ENCODE measurements at places on chromosomes 5 and 9. TPM values are rescaled to one million over a fixed set of nuclear protein-coding genes. Genes with fewer than 3 reads are reported as not detected.

The HNRNPAB gene
- total RNA-seq: 42.4 TPM

DNA sequence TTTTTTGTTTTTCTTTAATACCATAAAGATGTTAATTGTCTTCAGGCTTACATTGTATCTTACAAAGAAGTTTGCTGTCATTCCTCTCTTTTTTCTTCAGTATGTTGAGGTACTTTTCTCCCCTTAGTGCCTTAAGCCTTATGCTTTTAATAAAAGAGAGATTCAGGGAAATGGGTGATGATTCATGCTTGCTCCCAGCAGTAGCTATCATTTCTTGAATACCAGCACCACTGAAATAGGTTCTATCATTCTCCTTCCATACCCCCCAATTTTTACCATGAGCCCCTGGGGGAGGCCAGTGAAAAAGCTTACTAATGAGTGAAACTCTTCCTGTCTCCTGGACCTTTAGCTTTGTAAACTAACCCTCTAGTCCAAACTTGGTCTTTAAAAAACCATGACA is 165.0 kb downstream of the FBXL7 start:
- no peak for DNase-seq

DNA sequence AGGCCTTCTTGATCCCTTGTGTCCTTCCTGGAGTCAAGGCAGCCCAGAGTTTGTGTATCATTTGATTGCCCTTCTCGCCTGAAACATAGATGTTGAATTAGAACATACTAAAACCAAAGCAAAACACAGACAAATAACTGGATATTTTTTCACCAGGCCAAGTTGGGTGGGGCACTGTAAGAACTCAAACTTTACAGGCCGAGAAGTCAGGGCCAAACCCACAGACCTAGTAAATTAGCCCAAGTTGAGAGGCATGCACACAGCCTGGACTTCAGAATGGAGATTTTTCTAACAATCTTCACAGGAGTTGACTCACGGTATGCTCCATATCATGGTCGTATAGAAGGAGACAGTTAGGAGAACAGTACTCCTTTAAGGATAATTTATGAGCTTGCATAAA is 121.7 kb downstream of the PIK3R1 start:
- peak; percentile 61 for DNase-seq

GRCh38 chr5:151937851-151938250 is 13.2 kb upstream of the GLRA1 start:
- DNase-seq: no peak

GRCh38 chr5:86880344-86880743 is 262.6 kb downstream of the COX7C start:
- peak; percentile 80 for DNase-seq

GRCh38 chr5:107705402-107706014 is 34.8 kb upstream of the EFNA5 start:
- DNase-seq: peak; percentile 58

- DNase-seq: no peak
Observed at GRCh38 chr9:93950619-93951601, 4.2 kb downstream of the BARX1 start.

- DNase-seq: no peak
Observed at GRCh38 chr5:74652576-74652975, 12.0 kb upstream of the ENC1 start.

GRCh38 chr5:31221001-31221400 is 27.5 kb downstream of the CDH6 start:
- no peak for DNase-seq

DNA sequence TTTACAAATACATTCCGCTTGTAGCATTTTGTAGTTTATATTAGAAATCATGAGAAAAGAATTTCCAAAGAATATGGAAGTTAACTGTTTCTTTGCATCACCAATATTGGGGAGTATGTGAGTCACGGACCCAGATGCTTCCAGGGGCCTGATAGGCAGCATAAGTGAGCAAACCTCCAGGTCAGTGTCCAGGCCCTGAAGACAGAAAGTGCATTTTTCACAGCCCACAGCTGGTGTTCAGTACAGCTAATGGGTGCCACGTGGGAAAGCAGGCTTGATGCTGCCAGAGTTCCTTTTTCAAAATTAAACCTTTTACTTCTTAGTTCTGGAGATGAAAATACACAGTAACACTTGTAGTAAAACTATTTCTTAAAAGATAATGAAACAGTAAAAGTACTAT is 454.4 kb upstream of the ACTBL2 start:
- peak; percentile 47 for DNase-seq

- no peak for DNase-seq
Observed at GRCh38 chr9:137184881-137185660, 3.3 kb downstream of the ANAPC2 start.

- DNase-seq: no peak
Observed at GRCh38 chr9:29806937-29807618, 2233.8 kb upstream of the C9orf72 start.

GRCh38 chr5:57561231-57561842 is 78.7 kb upstream of the ACTBL2 start:
- DNase-seq: no peak

GRCh38 chr9:20786807-20787206 is 102.7 kb downstream of the FOCAD start:
- DNase-seq: no peak
